ENCODE measurements at places on chromosomes 3 and 15.

DNA sequence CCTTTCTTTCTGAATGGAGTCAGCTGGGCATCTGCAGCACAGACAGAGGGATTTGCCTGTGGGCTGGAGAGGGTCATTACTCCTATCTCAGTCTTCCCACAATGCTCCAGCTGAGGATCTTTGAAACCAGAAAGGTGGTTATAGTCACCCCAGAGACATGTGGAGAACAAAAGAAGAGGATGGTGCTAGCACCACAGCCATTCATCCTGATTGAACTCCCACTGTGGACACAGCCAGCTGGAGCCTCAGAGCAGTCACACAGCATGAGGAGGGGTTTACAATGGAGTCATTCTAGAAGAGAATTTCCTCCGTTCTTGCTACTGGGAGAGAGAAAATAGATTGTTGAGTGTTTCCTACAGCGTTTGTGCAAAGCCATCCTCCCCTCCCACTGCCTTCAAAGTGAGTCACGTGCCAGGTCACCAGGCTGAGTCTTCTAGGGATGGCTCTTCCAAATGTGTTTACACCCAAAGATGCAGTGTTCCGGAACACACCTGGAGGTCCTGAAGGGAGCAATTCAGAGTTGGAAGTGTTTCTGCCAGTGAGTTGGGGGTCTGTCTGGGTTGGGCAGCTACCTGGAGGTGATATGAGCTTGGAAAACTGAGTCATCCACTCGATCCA lies 18.9 kb upstream of the GREM1 start:
- DNase-seq, result no peak

DNA sequence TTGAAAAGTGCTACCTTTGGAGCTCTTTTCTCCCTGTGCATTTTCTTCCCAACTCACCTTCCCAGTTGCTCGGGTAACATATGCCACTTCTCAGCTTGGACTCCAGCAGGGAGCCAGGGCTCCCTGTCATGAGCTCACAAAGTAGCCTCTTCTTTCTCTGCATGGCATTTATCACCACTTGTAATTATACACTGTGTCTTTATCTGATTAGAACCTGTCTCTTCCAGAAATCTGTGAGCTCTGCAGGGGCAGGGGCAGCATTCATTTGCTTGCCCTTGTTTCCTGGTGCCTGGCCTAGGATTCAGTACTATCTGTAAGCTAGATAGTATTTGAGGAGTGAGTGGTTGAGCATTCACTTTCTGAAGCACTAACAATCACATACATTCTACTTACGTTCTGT lies 100.9 kb downstream of the CLSTN2 start:
- DNase-seq, result no peak

DNA sequence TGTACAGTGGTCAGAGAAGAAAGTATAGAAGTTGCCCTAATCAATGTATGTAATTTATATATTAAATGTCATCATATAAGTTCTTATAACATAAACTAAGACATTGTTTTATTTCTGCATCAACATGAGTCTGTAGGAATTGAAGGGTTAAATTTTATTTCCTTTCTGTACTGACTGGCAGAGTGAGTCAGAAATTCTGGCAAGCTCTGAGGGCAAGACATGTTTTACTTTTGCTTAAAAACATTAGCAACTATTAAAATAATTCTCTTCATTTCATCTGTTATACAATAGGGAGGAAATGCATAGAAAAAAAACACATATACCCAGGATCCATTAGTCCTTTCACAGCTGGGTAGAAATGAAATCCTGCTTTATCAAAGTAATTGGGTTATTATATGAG lies 171.4 kb upstream of the ALCAM start:
- peak; percentile 85 for DNase-seq

DNA sequence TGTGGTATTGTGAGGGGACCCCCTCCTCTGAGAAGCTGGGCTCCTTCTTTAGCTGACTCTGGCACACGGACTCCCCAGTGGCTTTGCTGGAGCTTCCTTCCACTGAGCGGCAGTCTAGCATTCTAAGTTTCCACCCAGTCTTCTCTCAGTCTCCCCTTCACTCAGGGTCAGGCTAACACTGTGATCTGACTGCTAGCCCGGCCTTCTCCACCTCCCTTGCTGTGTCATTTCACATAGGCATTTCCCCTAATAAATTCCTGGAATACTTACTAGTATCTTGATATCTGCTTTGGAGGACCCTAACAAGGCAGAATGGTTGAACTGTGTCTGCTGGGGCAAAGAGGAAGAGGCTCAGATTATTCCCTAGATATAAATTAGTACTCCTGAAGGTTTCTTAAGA lies 106.2 kb upstream of the THBS1 start:
- DNase-seq, result no peak
